ENCODE measurements at places on chromosomes 7 and 10.

GRCh38 chr10:79196470-79197461, 128.0 kb downstream of the ZMIZ1 start:
- peak; percentile 76 for DNase-seq

- no peak for DNase-seq
These were observed 17.6 kb downstream of the BHLHA15 start for GRCh38 chr7:98228801-98229200.

- DNase-seq: no peak
These were observed 12.8 kb downstream of the MINDY3 start for GRCh38 chr10:15847481-15847880.

- no peak for DNase-seq
These were observed 9.5 kb downstream of the TACC2 start for GRCh38 chr10:121998462-121998861.

- no peak for DNase-seq
These were observed 322.7 kb upstream of the PFKP start for GRCh38 chr10:2744547-2745200.

GRCh38 chr7:46349490-46349889, 428.4 kb upstream of the IGFBP3 start:
- no peak for DNase-seq

DNA sequence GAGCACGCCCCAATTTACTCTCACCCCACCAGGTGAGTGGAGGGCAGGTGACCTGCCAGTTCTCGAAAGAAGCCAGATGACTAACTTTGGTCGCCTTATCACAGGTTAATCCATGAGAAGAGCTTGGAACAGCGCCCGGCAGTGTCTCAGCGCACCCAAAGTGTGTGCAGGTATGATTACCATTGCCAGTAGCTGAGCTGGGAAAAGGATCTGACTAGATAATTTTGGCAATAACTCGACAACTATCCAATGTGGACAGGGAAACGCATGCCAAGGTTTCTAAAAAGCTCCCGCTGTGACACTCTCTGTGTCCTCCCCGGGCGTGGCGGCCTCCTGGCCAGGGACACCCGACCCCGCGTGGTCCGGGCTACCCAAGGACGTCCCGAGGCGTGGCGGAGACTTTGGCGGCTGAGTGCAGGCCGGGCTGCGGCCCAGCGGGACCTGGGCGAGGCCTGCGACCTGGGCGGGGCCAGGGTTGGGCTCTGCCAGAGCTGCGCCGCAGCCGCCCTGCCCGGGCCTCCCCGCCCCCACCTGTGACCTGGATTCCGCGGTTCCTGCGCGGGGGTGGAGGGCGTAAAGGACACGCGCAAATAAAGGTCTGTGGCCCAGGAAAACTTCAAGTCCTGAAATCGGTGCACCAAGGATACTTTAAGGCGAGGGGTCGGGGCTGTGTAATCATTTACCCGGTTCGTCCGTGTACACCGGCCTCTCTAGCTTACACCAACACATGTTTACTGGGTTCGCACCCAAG, 13.7 kb upstream of the WAPL start:
- peak; percentile 34 for DNase-seq

GRCh38 chr7:107186240-107186639, 17.4 kb downstream of the HBP1 start:
- no peak for DNase-seq

DNA sequence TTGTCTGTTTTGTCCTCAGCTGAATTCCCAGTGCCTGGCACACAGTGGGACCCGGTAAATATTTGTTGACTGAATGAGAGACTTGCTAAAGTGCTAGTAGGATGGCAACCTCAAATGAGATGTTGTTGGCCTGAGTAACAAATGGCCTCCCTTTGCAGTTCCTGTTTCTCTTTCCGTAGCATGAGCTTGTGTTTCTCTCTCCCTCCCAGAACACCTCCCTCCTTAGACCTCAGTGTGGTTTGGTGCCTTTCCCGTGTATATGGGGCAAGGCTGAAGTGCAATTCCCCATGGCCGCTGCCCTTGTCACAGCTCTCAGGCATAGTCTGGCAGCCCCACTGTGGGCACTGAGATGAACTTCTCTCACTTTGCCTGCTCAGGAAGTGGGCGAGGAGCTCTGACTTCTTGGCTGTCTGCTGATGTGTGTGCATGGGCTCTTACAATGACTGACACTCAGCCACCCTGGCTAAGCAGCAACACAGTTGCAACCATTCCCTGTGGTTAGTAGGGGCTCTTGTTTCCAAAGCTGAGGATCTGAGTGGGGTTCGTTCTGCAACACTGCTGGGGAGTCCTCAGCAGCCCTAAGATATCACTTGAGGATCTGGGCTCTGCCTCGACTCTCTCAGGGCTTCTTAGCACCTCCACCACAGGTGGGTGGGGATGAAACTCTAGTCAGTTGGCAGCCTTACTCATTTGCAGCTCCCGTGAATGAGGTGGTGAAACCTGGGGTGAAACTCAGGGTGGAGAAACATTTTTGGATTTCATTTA, 136.1 kb downstream of the ICA1 start:
- peak; percentile 54 for DNase-seq
